SJSA1 (cell line): ENCODE measurements at places on chromosomes 5 and 9. TPM values are rescaled to one million over a fixed set of nuclear protein-coding genes. Genes with fewer than 3 reads are reported as not detected.

ERP44 gene
- total RNA-seq, result 16.2 and 20.6 TPM in 2 replicates

C5orf63 gene
- 0.03 and 1.9 TPM in 2 replicates for total RNA-seq

TAF11L5 gene
- not detected in 2 replicates for total RNA-seq

PDE6A gene
- 0.05 TPM in 1 of 2 replicates, not detected in the other for total RNA-seq

ZNF366 gene
- not detected in 2 replicates for total RNA-seq

NPM1 gene
- total RNA-seq, result 2,195 and 3,207 TPM in 2 replicates

PCDHB11 gene
- total RNA-seq, result 0.34 TPM in 1 of 2 replicates, not detected in the other

ZNF354C gene
- total RNA-seq, result not detected in 2 replicates

SLC4A9 gene
- total RNA-seq, result not detected in 2 replicates

TRPM6 gene
- total RNA-seq, result not detected in 2 replicates

SLC6A19 gene
- total RNA-seq, result 0.03 TPM in 1 of 2 replicates, not detected in the other

GRCh38 chr5:102218159-102218558, 77.9 kb downstream of the SLCO4C1 start:
- H3K27me3 ChIP-seq, result no peaks in the 10 kb centered on the region
- H3K4me3 ChIP-seq, result no peak overlapping the region
- no peaks in the 10 kb centered on the region for H3K4me1 ChIP-seq
- DNase-seq, result no peak
- no peaks in the 10 kb centered on the region for H3K36me3 ChIP-seq
- no peak overlapping the region for H3K27ac ChIP-seq

DNA sequence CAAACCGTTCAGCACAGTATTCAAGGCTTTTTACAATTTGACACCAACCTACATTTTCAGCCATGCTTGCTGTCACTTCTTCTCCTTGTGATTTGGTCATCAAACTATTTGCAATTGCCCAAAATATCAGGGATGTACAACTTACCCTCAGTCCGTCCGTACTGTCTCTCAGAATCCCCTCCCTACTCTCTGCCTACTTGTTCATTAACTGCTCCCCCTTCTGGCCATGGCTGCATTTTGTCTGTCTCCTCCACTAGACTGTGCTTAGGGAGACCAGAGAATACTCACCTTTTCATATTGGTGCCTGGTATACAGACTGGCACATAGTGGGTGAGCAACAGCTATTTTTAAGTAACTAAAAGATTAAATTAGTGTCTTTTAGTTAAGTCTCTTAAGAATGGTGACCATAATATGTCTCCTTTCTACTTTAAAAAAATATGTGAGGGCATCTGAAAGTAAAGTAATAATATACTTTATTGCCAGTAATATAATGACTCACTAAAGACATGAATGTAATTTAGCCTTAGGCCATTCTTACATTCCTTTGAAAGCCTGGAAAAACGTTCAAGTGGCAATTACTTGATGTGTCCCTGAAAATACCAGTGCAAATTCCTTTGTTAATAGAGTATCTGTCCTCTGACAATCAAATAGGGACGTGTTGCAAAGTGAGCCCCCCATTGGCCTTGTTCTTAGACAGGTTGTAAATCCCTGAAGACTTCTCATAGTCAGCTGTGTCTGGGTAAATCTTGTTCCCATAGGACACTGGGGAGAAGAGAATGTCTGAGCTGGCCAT, 27.8 kb downstream of the PRLR start:
- H3K4me1 ChIP-seq, result no peaks in the 10 kb centered on the region
- H3K27ac ChIP-seq, result no peak overlapping the region
- no peak overlapping the region for H3K4me3 ChIP-seq
- DNase-seq, result peak; percentile 58

DNA sequence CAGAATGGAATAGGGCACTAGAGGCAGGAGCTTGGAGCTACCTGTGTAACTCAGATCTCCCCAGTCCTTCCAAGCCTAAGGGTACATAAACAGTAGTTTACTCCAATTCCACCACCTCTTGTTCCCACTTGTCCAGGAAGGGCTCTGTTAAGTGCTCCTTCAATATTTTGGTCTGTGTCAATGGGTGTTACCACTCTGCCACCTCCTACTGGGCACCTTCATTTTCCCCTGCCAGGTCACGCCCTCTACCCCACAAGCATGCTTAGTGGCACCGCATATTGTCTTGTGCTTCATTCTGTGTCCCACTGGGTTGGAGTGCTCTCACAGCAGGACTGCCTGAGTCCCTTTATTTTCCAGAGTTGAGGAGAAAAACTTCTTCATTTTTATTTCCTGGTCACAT, 459.8 kb downstream of the ARHGEF28 start:
- DNase-seq, result no peak
- no peaks in the 10 kb centered on the region for H3K36me3 ChIP-seq
- H3K4me3 ChIP-seq, result no peak overlapping the region
- no peaks in the 10 kb centered on the region for H3K27me3 ChIP-seq

DNA sequence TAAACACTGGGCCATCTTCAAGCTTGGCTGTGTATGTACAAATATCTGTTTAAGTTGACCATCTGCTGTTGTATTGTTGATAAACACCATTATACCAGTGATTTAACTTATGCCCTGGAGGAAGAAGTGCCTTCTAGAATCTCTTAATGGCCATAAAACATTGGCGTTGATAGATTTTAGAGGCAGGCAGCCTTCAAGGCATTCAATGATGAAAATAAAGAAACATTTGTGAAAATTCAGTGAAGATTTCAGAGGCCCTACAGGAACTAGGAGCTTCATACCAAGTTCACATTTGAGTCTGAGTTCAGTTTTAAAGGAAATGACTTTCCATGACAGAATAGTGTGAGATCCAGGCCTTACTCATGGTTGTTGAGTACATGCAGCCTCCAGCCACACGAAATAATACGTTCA, 52.2 kb downstream of the MAP1B start:
- H3K4me1 ChIP-seq, result peaks cover 57% of the 10 kb centered on the region
- H3K4me3 ChIP-seq, result no peak overlapping the region
- no peaks in the 10 kb centered on the region for H3K27me3 ChIP-seq
- peak overlapping the region; percentile 69 for H3K27ac ChIP-seq
- H3K36me3 ChIP-seq, result peaks cover 57% of the 10 kb centered on the region

DNA sequence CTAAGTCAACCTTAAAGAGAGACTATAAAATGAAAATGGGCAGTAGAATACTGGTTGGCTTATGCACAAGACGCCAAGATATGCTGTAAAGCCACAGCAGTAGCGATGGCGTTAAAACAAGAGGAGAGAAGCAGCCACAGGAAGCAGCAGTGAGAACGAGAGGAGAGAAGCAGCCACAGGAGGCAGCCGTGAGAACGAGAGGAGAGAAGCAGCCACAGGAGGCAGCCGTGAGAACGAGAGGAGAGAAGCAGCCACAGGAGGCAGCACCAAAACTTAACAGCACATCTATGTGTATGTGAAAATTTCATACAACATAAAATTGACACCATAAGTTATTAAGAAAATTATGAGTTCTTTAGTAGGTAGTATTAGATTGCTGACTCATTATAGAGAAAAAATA, 2318.6 kb upstream of the ACO1 start:
- DNase-seq, result no peak
- H3K27me3 ChIP-seq, result no peaks in the 10 kb centered on the region
- no peaks in the 10 kb centered on the region for H3K4me1 ChIP-seq
- H3K4me3 ChIP-seq, result no peak overlapping the region
- H3K27ac ChIP-seq, result no peak overlapping the region

DNA sequence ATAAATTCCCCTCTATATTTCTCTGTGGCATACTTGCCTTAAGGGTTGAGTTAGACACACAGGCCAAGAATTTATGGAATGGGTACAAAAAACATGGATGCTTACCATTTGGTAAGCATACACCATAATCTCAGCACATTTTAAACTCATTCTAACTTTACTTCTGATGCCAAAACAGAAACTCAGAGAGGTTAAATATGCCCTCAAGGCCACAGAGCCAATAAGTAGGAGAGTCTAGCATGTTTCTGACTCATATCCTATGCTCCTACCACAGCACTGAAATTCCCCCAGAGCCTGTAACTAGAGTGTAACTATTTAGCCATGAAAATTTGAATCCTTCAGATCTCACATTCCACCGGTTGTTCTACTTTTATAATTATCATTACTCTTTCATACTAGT, 559.7 kb downstream of the ACTL7B start:
- H3K4me3 ChIP-seq, result no peak overlapping the region
- no peak for DNase-seq
- H3K27ac ChIP-seq, result no peak overlapping the region
- no peaks in the 10 kb centered on the region for H3K4me1 ChIP-seq
- no peaks in the 10 kb centered on the region for H3K36me3 ChIP-seq

GRCh38 chr5:67496051-67496450, 299.5 kb upstream of the CD180 start:
- H3K36me3 ChIP-seq, result no peaks in the 10 kb centered on the region
- H3K27me3 ChIP-seq, result no peaks in the 10 kb centered on the region
- no peak for DNase-seq
- H3K27ac ChIP-seq, result no peak overlapping the region
- H3K4me3 ChIP-seq, result no peak overlapping the region

- no peaks in the 10 kb centered on the region for H3K36me3 ChIP-seq
- peaks cover 23% of the 10 kb centered on the region for H3K4me1 ChIP-seq
- no peak overlapping the region for H3K27ac ChIP-seq
- DNase-seq, result no peak
- H3K4me3 ChIP-seq, result no peak overlapping the region
Observed at GRCh38 chr9:72583370-72583769, 62.0 kb downstream of the TMC1 start.

DNA sequence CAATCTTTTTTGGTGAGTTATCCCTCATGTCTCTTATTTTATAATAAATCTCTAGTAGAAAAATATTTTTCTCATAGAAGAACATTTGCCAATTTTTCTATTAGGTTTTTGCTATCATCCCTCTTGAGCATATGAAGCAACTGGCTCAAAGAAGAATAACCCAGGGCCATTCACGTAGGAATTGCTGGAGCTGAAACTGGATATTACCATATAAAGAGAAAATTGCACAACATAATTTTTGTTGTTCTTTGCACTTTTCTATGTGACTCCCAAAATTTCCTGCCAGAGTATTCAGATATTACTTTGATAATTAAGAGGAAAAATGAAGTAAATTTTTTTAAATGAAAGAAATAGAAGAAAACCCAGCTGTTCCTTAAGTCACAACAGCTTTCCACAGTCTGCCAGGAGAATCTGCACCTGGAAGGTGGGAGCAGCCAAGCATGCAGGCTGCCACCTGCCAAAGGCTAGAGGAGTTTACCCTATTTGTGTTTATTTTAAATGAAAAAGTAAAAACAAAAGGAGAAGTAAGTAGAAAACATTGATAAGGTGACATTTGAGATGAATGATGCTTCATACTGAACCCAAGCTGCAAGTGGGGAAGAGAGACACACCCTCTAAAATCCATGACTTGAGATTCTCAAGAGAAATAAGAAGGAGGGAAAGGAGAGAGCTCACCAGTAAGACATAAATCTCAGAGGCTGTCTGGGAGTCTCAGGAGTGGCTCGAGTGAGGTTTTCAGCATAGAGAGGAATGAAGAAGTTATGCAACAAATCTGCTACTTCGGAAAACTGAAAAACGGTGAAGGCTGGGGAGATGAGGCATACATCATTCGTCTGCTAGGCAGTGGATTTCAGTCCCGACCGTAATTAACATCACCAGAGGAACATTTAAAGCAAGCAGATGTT, 31.5 kb upstream of the FREM1 start:
- H3K4me3 ChIP-seq, result no peak overlapping the region
- no peaks in the 10 kb centered on the region for H3K27me3 ChIP-seq
- no peak for DNase-seq
- H3K27ac ChIP-seq, result no peak overlapping the region
- peaks cover 23% of the 10 kb centered on the region for H3K4me1 ChIP-seq

- H3K27ac ChIP-seq, result no peak overlapping the region
- H3K36me3 ChIP-seq, result no peaks in the 10 kb centered on the region
Observed at GRCh38 chr9:75803130-75803529, 87.3 kb upstream of the PCSK5 start.

- no peaks in the 10 kb centered on the region for H3K36me3 ChIP-seq
- peaks cover 10% of the 10 kb centered on the region for H3K4me1 ChIP-seq
- DNase-seq, result no peak
- no peak overlapping the region for H3K27ac ChIP-seq
Observed at GRCh38 chr9:9753266-9753665, 859.5 kb downstream of the PTPRD start.

DNA sequence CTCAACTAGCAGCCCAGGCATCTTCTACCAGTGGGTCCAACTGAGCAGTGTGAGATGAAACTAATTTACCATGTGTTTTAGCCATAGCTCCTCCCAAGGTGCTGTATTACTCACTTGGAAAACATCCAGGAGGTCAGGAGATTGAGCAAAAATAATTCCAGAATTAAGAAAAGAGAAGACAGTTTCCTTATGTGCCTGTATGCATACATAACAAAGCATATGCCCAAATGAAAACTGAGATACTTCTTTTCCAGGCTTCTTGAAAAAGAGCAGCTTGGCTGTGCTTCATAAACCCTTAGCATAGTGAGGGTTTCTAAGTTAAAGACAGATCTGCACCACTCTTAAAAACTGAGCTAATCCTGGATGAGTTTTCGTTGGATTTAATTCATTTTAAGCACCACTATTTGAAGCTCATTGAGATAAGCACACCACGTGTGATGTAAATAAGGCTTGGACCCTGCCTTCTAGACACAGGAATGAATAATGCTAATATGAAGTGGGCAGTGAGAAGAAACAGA, 119.4 kb downstream of the ADAMTS12 start:
- DNase-seq, result no peak
- H3K27ac ChIP-seq, result no peak overlapping the region
- no peaks in the 10 kb centered on the region for H3K36me3 ChIP-seq
- 0 out of 2 replicates have a peak, but pooled peaks cover 3% of the 10 kb centered on the region for H3K4me1 ChIP-seq

DNA sequence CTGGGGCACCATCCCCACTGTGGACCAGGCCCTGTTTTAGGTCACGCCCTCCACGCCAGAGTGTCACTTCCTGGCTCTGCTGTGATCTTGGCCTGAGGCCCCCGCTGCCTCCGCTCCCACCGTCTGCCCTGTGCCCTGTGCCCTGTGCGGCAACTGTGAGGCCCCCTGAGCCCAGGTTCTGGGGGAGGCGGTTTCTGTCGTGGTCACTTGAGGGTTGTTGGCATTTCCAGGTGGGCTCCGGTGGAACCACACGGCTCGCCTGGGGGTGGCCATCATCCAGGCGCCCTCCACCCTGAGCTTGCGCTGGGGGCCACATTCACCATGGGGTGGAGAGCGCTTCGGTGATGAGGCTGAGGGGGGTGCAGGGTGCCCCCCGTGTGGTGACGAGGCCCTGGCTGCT, 6.6 kb downstream of the DPP7 start:
- DNase-seq, result no peak
- H3K36me3 ChIP-seq, result peaks cover 27% of the 10 kb centered on the region
- H3K27me3 ChIP-seq, result no peaks in the 10 kb centered on the region
- H3K4me1 ChIP-seq, result no peaks in the 10 kb centered on the region
- H3K4me3 ChIP-seq, result no peak overlapping the region

DNA sequence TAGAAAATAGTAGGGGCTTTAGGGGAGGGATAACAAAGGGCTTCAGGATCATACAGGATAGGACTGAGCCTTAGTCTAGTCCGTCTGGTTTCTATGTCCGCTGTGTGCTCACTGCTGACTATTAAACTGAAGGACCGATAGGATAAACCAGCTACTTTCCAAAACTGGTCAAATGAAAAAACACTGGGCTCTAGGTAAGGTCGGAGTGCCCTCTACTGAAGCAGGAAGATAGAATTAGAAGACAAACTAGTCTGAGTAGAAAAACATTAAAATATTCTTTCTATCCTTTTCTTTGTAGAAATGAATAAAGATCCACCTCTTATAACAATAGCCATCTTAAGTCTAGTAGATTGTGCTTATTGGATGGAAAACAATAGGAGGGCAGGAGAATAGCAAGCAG, 133.6 kb downstream of the CEMIP2 start:
- no peak overlapping the region for H3K4me3 ChIP-seq
- no peak for DNase-seq
- no peaks in the 10 kb centered on the region for H3K27me3 ChIP-seq
- H3K27ac ChIP-seq, result no peak overlapping the region
